Vagina (tissue), 2 donors: ENCODE measurements at places on chromosomes 3 and 15. TPM values are rescaled to one million over a fixed set of nuclear protein-coding genes. Genes with fewer than 3 reads are reported as not detected.

The SCN10A gene
- total RNA-seq: not detected

The SPTSSB gene
- 2.9 TPM for total RNA-seq

The SLC51B gene
- not detected for total RNA-seq

The GABRR3 gene
- not detected for total RNA-seq

The SH2D7 gene
- not detected for total RNA-seq

The C3orf22 gene
- not detected for total RNA-seq

The PDZRN3 gene
- 75.9 TPM for total RNA-seq

The UBA7 gene
- total RNA-seq: 68.3 TPM

The CNTN3 gene
- total RNA-seq: not detected

The SHC4 gene
- 0.25 TPM for total RNA-seq

The PCOLCE2 gene
- total RNA-seq: 136 TPM

The MNS1 gene
- total RNA-seq: 2.9 TPM

The ZNF662 gene
- total RNA-seq: 6.6 TPM

The FBXO40 gene
- not detected for total RNA-seq

The DGKG gene
- 2.5 TPM for total RNA-seq

The AQP9 gene
- total RNA-seq: 1.5 TPM

The TPRG1 gene
- total RNA-seq: 21.6 TPM

The GPR15 gene
- 1.2 TPM for total RNA-seq

The SNURF gene
- total RNA-seq: 10.3 TPM

The TCTA gene
- 16.7 TPM for total RNA-seq

The ERC2 gene
- total RNA-seq: 1.2 TPM

The ISG20 gene
- 15.7 TPM for total RNA-seq

The FGF12 gene
- total RNA-seq: 1.5 TPM

The PLA1A gene
- 1.7 TPM for total RNA-seq

The KNG1 gene
- not detected for total RNA-seq

The PIGZ gene
- total RNA-seq: 9.8 TPM

The RBM5 gene
- total RNA-seq: 271 TPM
